Fibroblast of the conjunctiva (primary cell): ENCODE measurements at places on chromosomes 7 and 10.

DNA sequence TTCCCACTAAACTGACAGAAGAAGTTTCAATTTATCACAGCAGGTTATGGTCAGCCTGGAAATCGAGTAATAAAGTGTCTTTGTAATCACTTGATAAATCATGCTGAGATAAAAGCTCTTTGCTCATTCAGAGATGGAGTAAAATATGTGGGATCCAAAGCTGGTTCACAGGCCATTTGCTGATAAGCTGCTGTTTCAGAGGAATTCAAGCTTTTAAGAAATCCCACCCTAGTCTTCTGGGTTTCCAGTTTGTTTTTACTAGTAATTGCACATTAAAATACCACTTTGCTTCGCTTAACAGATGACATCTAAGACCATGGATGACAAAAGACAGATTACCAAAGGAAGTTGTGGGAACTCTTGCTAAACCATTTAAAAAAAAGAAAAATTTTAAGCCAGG is 37.4 kb upstream of the CDK6 start:
- DNase-seq: no peak

GRCh38 chr10:80946073-80946472 is 408.4 kb downstream of the SH2D4B start:
- no peak for DNase-seq

DNA sequence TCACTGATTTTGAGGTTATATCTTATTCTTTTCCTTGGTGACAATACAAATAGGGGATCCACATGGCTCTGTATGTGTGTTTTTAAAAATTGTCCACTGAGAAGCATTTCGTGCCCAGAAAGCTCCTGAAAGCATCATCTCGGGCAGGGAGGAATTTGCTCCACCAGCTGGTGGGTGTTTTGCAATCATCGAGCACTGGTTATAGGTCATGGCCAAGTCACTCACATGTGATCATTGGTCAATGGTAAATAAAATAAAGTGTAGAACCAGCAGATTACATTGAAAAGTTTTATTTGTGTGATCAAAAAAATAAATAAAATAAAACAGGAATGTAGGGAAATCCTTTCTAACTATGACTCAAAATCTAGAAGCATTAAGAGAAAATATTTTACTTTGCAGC is 23.0 kb upstream of the SNX13 start:
- no peak for DNase-seq

DNA sequence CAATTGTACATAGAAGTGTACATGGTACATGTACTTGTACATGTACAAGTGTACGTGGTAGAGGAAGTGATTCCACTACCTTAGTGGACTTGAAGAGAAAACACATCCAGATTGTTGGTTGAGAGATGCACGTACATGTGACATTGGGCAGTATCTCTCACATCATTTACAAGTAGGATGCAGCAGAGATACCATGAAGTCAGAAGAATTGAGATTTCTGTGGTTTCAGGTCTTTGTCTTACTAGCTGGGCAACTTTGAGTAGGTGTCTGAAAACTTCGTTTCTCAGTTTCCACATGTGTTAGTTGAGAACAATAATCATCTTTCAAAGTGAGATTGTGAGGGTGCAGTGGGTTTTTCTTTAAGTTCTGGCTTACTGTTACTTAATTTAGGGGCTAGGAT is 21.5 kb downstream of the CLDN12 start:
- no peak for DNase-seq

- peak; percentile 97 for DNase-seq
Observed at GRCh38 chr7:50534690-50535290, 30.4 kb downstream of the DDC start.

DNA sequence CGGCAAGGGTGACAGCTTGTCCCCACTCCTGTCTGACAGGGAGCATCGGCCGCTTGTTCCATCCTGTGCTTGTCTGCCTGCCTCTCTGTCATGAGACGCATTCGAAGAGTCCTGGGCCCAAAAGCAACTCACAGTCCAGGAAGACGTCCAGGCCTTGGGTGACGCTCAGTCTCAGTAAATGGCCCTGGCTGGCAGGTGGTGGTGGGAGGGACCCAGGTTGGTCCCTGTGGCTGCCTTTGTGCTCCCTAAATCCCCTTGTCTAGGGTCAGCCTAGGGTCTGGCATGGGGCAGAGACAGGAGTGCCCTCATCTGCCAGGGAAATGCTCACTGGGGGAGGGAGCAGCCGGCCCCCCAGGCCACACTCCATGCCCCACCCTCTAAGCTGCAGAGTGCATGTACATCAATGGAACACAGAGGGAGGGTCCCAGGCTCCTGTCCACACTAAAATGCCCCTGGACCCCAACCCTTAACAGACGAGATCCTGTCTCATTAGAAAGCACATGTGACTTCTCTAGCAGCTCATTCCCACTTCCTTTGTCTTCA is 295.2 kb upstream of the ZNF32 start:
- DNase-seq: no peak

DNA sequence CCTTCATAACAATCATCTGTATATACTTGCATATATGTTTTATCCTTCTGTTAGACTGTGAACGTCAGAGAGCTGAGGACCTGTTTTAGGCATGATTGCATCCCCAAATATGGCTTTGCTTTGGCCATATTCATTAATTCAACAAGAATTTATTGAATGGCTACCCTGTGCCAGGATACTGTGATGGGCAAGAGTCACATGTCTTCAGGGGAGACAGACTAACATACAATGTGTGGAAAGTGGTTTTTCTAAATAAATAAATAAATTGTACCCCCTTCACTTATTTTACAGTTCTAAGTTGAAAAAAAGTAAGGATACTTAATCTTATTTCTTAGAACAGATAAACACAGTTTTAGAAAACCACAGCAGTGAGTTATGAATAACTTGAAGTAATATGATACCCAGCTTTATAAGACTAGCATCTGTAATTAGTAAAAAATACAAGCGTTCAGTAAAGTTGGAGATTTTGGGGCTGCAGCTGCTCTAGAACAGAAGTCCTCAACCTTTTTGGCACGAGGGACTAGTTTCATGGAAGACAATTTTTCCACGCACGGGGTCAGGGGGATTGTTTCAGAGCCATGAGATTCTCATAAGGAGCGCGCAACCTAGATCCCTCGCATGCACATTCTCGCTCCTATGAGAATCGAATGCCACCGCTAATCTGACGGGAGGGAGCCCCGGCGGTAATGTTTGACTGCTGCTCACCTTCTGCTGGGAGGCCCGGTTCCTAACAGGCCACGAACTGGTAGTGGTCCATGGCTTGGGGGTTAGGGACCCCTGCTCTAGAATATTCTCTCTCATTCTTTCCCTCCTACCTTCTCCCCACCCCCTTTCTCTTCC is 89.4 kb upstream of the MTPN start:
- DNase-seq: no peak

DNA sequence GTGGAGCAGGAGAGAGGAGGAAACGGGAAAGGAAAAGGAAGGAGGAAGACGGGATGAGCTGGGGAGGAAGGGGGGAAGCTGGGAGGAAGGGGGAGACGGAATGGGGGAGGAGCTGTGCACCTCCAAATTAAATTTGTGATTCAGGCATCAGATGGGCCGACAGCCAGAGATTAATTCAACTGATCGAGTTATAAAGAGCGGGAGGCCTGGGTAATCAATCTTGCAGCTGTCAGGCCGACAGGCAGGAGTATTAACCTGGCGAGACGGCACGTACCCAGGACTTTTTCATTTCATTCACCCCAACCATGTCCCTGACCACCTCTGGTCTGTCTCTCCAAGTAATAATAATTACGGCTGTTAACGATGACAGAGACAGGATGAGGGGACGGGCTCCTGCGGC is 26.2 kb downstream of the KAZALD1 start:
- DNase-seq: no peak

DNA sequence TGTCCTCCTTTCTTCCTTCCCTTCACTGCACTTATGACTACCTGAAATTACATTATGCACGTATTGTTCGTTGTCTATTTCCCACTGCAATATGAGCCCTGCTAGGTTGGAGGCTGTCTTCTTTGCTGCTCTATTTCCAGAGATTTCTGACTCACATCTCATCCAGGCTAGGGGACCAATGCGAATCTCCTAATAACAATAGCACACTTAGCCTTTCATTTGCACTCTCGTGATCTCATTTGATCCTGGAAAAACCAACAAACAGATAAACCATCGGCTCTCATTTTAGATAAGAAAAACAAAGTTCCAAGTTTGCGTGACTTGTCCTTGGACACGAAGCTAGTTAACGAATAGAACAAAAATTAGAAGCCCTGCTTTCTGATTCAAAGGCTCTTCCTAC is 1.4 kb downstream of the ZNF438 start:
- no peak for DNase-seq

- DNase-seq: no peak
Observed at GRCh38 chr7:116970238-116970910, 17.1 kb downstream of the ST7 start.

DNA sequence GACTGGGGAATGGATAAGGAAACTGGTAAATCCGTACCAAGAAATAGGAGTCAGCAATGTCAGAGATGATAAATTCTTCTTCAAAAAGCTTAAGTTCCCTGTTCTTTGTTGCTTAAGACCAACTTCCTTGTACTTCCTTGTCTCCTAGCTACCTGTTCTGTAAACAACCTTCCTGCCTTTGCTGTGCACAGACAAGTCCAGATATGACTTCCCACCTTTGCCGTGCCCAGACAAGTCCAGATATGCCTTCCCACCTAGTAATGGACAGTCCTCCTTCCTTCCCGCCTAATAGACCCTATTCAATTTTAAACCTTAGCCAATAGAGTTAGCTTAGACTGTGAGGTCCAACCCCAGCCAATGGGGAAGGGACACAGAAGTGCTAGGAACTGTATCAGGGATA is 2.5 kb upstream of the ZNF33A start:
- DNase-seq: no peak

DNA sequence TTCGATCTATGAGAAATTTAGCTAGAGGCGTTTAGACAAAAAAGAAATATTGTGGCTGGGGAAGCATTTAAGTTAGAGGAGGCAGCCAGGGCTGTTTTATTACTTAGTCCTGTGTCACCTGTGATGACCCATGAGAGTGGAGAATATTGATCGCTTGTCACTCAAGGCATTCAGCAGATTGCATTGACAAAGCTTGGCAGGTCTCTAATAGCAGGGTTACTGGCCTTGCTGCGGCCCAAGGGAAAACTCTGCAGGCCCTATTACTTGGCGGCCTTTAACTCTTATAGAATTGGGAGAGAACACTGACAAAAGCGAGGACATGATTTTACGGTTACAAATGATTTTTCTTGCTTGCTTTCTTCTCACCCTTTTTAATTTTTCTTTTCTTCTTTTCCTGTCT is 473.5 kb downstream of the AUTS2 start:
- no peak for DNase-seq

GRCh38 chr7:9937944-9938631 is 1035.6 kb upstream of the PHF14 start:
- no peak for DNase-seq

GRCh38 chr7:19114551-19114855 is 2.9 kb downstream of the TWIST1 start:
- DNase-seq: no peak

GRCh38 chr10:11329062-11329673 is 282.3 kb downstream of the USP6NL start:
- DNase-seq: no peak

GRCh38 chr7:21953781-21954180 is 8.1 kb upstream of the CDCA7L start:
- DNase-seq: no peak

GRCh38 chr7:30976381-30976780 is 12.6 kb downstream of the GHRHR start:
- DNase-seq: no peak

- no peak for DNase-seq
Observed at GRCh38 chr10:130403153-130404075, 267.2 kb downstream of the GLRX3 start.

- no peak for DNase-seq
Observed at GRCh38 chr7:95843286-95843685, 70.9 kb downstream of the DYNC1I1 start.

DNA sequence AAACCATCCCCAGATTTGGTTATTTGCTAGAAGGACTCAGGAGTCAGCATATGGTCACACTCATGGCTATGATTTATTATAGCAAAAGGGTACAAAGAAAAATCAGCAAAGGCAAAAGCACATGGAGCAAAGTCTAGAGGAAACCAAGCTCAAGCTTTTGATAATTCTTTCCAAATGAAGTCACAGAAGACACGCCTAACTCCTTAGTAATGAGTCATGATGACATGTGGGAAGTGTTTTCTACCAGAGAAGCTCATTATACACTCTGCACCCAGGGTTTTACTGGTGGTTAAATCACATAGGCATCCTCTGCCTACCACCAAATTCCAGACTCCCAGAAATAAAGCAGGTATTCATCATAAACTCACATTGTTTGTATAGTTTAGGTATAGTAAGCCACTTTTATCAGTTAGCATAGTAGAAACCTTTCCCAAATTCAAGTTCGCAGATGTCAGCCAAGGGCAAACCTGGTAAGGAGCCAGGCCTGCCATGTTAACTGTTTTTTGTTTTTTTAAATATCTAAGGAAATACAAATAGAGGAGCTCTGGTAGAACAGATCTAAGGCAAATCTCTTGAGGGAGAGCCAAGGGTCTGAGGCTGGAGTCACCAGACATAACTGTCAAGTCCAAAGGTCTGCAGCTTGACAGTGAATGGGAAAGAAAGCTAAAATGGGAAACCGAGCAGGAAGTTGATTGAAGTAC is 15.4 kb upstream of the HIBADH start:
- peak; percentile 85 for DNase-seq

GRCh38 chr10:112286837-112287818 is 3.9 kb downstream of the TECTB start:
- DNase-seq: no peak

DNA sequence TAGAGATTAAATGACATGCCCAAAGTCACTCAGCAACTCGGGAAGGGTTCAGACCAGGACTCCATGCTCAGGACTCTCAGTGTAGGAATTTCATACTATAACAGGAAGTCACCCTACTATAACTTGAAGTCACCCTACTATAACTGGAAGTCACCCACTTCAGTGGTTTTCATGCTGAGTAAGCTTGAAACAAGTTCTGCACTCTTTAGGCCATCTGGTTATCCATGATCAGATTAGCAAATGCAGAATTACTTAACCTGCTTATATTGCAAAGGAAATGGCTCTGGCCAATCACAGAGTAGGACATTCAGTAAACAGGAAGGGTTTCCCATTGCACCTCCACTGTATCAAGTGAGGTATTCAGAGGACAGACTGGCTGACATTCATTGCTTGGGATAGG is 1240.4 kb downstream of the GATA3 start:
- no peak for DNase-seq

DNA sequence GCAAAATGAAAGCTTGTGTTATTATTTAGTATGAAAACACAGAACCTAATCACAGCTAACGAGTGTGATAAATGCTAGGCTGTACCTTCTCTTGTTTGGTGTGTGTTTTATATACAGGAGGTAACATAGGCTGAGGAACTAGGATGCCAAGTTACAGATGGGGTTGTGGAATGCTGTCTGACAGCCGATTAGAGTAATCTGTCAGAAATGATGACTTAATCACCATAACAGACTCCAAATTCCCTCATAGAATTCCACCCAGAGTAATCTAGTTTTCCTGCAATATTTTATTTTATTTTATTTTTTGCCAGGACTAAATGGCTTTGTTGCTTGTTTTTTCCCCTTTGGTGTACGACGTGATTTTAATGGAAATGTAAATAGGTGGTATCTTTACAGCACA is 221.2 kb downstream of the CELF2 start:
- no peak for DNase-seq

GRCh38 chr10:69801094-69801433 is 642 bp upstream of the COL13A1 start:
- no peak for DNase-seq

- no peak for DNase-seq
Observed at GRCh38 chr10:66832781-66833422, 92.9 kb upstream of the LRRTM3 start.
